ENCODE measurements at places on chromosomes 6 and 20. TPM values are rescaled to one million over a fixed set of nuclear protein-coding genes. Genes with fewer than 3 reads are reported as not detected.

DNA sequence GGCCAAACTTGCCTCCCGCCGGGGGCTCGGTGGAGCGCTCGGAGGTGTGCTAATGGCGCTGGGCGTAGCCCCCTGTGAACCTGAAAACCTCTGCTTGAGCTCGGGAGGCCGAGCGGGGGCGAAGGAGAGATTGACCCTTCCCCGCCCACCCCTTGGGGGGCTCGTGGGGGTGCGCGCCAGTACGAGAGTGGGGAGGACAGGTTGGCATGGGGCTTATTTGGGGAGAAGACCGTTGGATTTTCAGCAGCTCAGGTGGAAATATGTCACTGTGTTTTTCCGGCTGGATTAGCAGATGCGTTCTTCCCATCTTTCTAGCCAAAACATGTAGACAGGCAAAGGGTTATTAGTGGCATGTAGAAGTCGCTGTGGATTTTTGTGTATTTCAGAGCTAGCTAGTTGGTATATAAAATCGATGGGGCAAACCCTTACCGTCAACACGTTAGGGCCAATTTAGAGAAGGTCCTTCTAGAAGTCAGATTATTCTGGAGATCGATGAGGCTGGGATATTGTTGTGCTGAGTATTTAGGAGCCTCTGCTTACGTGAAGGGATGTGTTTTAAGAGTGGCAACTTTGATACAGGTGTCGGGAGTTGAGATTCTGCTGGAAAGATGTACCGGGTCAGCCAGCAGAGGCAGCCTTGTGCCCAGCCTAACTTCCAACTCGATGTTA, 525 bp downstream of the NCOA7 start:
- no peaks in the 10 kb centered on the region for H3K36me3 ChIP-seq
- peak overlapping the region; percentile 99 for H3K27ac ChIP-seq
- peak overlapping the region; percentile 71 for H3K4me3 ChIP-seq
- H3K4me1 ChIP-seq: peaks cover 17% of the 10 kb centered on the region
- H3K27me3 ChIP-seq: no peaks in the 10 kb centered on the region
- DNase-seq: peak; percentile 40

GRCh38 chr6:38730140-38730862, 15.2 kb downstream of the DNAH8 start:
- no peaks in the 10 kb centered on the region for H3K36me3 ChIP-seq
- H3K27me3 ChIP-seq: no peaks in the 10 kb centered on the region
- H3K4me3 ChIP-seq: no peak overlapping the region
- H3K4me1 ChIP-seq: no peaks in the 10 kb centered on the region

AP5S1 gene
- total RNA-seq: 16.0 TPM

METTL24 gene
- 3.8 TPM for total RNA-seq

SIRPD gene
- total RNA-seq: not detected

BTNL2 gene
- not detected for total RNA-seq

GRCh38 chr6:3353939-3354338, 95.2 kb downstream of the PSMG4 start:
- no peaks in the 10 kb centered on the region for H3K36me3 ChIP-seq
- DNase-seq: no peak
- no peaks in the 10 kb centered on the region for H3K27me3 ChIP-seq

LPA gene
- total RNA-seq: 0.45 TPM

Measured in thyroid gland (tissue), 4 donors.